IPS-NIHi11 (cell line): ENCODE measurements at places on chromosomes 3 and 15.

DNA sequence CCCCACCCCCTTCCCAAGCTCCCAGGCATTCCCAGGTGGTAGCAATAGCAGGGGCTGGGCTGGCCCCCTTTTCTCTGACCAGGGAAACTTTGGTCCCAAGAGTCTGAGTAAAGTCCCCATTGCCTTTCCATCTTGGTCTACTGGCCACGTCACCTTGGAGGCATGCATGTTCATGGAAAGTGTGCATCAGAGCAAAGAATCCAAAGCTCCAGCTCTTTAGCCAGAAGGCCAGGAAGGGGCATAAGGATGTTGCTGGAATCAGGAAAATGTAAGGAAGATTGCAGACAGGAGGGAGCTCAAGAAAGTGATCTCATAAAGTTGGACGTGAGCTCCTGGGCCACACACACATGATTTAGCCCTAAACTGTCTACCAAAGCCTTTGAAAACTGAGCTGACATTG, 63.6 kb downstream of the KBTBD12 start:
- no peak for DNase-seq

DNA sequence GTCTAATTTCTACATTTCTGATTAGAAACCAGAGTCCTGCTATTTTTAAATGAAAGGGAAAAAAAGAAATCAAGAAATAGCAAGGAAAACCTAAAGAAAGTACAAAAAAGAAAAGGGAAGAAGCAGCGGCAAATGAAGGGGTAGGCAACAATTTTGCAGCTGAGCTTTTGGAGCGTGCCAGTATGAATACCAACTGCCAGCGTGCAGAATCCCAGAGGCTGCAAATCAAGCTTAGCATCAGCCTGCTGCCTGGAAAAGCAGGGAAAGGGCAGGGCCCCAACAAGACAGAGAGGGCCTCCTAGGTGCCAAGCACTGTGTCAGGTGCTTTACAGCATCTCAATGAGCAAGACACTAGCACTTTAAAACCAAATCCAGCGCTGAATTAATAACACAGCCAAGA, 176.8 kb downstream of the STT3B start:
- DNase-seq = no peak

- DNase-seq = peak; percentile 33
Observed at GRCh38 chr15:39578851-39579486, 1.9 kb upstream of the THBS1 start.

DNA sequence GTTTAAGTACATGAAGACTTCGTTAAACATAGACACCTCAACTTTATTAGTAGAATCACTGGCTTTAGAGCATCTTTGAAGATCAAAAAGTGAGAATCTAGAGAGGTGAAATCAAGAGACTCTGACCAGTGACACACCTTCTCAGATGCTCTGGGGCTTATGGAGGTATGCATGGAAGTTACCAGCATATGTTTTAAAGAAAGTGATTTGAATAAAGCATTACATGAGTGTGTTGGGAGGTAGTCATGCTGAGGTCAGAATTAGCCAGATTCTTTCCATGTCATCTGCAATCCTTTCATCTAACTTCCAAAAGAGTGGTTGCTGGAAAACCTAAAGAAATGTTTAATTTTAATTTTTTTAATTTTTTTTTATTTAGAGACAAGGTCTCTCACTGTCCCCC, 658.0 kb upstream of the GOLIM4 start:
- no peak for DNase-seq

- DNase-seq = no peak
Observed at GRCh38 chr3:98777801-98778220, 14.7 kb downstream of the ST3GAL6 start.

DNA sequence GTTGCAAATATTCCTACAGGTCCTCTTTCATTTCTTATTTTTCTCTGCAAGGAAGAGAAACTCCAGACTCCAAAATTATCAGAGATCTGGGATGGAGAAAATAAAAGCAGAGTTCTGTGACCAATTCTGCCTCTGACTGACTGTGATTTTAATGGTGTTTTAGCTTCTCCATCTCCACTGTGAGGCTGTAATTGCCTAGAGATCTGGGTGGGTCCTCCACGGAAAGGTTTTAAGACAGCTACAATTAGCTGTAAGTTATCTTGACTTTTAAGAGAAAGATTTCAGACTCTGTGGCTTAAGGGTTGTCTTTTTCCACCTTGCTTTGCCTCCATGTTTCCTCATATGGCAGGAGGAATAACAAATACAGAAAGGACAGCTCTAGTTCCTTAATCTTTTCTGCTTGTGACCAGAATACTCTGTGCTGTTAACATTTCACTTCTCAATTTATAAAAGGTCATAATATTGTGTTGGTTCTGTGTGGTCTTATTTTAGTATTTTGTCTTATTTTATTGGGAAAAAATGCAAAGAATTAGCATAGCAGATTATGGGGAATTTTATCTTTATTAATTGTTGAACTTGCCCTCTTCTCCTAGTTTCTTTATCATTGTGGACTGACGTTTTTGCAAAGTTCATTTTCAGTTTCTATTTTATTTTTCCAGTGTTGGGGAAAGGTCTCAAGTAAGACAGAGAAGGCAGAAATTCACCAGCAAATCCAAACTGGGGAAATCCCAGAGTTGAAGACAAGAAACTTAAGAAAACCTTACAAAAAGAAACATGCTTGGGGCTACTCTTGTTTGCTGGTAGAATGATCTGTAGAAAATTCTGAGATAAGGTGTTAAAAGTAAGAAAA, 157.9 kb downstream of the RAP2B start:
- no peak for DNase-seq

DNA sequence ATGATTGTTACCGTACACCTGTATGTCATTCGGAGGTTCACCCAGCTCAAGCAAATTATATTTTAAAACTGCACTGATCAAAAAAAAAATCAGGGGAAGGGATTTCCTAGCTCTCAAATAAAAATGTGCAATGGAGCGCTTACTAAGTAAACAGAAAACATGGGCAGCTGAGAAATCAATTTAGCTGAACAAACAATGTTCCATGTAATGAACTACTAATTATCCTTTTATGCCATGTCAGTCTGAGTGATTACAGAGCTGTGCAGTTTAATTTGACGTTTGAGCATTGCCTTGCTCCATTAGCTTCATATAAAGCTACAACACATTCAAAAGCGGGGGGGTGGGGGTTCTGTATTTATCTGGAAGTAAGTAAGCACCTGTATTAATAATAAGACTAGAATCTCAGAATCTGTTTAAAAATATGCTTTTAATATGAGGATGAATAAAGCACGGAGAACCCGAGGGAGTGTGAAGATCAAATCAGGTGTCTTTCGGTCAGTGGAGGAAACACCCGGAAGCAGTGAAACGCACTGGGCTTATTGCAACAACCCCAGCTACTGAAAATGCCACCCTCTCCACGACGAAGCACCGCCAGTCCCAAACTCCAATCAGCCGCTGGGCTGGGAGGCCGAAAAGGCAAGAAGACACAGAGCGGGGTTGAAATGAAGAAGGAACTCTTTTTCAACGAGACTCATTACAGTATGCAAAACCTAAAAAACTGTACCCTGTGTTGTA, 196.5 kb upstream of the ATP11B start:
- DNase-seq = no peak

- DNase-seq = no peak
Observed at GRCh38 chr3:194447657-194448056, 39.1 kb downstream of the ATP13A3 start.

DNA sequence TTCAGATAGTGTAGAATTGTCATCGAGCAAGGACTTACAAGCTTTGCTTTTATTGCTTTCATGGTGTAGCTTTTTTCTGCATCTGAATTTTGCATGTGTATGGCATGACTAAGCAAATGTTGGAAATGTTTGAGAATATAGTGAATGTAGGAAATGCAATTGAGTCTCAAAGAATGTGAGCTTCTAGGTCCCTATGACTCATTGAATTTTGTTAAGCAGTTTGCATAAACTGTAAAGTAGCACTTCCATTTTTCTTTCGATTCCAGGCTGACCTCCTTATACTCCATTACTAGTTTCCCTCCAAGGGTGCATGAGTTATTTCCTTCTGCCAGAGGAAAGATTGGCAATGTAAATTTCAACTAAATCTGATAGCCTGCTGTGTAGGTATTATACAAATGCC, 619.2 kb downstream of the DIPK2A start:
- DNase-seq = no peak

GRCh38 chr3:129855832-129856419, 37.6 kb downstream of the TMCC1 start:
- no peak for DNase-seq

GRCh38 chr3:102454181-102454580, 19.4 kb downstream of the ZPLD1 start:
- no peak for DNase-seq

DNA sequence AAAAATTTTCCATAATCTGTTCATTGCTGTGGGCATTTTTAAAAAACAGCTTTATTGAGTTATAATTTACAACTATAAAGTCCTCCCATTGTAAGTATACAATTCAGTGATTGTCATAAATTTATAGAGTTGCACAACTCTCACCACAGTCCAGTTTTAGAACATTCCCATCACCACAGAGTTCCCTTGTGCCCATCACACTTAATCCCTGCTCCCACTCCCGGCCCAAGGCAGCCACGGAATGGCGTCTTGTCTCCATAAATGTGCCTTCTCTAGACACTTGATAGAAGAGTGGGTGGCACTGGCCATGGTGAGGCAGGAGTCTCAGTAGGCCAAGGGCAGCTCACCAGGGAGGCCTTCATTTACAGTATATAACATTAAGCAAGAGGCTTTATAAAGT, 6.3 kb downstream of the TSEN2 start:
- DNase-seq = no peak

DNA sequence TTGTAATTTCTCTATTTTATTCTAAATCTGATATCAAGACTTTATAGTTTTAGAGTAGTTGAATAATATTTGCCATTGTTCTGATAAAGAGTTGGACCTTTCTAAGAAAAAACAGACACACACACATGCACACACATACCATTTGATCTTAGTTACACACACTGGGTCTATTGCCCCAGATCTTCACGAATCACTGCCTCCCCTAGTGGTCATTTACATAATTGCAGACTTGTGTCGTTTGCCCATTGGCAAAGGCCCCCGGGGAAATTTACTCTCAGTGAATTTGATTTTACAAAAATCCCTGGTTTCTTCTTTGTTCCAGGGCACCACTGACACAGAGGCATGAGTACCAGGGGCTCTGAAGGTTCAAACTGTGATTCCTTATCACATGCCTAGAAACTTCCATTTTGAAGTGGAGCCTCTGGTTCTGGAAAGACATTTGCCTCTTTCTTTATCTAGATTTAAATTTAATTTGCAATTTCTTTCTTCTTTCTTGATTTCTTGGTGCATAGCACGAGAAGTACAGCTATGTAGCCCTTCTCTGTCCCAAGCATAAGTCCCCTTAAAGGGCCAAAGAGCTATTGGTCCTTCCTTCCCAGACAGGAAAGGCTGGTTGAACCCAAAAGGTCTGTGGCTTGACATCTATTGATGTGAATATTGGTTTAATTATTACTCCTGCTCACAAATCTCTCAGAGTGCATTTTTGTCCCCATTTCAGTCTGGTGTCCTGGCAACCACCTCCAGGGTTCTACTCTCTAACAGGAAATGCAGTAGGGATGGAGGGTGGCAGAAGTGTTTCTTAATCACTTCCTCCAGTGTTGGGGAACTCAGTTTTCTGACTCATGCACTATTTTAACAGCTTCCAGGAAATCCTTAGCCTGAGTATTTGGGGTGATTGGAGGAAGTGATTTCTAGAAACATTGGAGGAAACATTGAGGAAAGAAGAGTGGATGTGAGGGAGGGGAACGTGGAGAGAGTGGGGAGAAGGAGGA, 32.4 kb upstream of the SLC6A11 start:
- DNase-seq = peak; percentile 49

- peak; percentile 27 for DNase-seq
Observed at GRCh38 chr3:175512700-175513099, 653.6 kb downstream of the NAALADL2 start.

- DNase-seq = no peak
Observed at GRCh38 chr3:145191543-145191942, 969.4 kb downstream of the PLOD2 start.

DNA sequence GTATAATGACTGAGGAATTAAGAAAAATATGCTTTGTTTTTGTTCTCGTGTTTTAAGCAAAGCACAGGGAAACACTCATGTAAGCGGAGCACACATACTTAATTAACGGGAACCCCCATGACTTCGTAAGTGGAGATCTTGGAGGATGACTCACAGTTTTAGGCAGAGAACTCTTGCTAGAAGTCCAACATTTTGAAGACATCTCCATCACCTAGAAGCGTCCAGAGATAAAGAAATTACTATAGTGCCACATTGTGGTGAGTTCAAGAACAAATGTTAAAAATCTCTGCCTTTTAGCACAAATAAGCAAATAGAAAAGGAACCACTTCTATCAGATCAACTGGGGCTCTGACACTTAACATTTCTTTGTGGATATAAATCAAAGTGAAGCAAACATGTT, 194.1 kb upstream of the ARHGEF26 start:
- DNase-seq = no peak

- no peak for DNase-seq
Observed at GRCh38 chr3:131778526-131778925, 256.3 kb downstream of the CPNE4 start.

- no peak for DNase-seq
Observed at GRCh38 chr15:63040509-63040908, 2.0 kb upstream of the TPM1 start.

GRCh38 chr3:135694142-135694541, 271.4 kb upstream of the PPP2R3A start:
- DNase-seq = no peak
